ENCODE measurements at places on chromosomes 5 and 9.

GRCh38 chr9:134635351-134636148 lies 6.1 kb upstream of the COL5A1 start:
- DNase-seq, result no peak

GRCh38 chr5:39005566-39006232 lies 68.5 kb downstream of the RICTOR start:
- peak; percentile 20 for DNase-seq

- DNase-seq, result no peak
These were observed 13.9 kb downstream of the IFNA1 start for GRCh38 chr9:21454149-21454548.

DNA sequence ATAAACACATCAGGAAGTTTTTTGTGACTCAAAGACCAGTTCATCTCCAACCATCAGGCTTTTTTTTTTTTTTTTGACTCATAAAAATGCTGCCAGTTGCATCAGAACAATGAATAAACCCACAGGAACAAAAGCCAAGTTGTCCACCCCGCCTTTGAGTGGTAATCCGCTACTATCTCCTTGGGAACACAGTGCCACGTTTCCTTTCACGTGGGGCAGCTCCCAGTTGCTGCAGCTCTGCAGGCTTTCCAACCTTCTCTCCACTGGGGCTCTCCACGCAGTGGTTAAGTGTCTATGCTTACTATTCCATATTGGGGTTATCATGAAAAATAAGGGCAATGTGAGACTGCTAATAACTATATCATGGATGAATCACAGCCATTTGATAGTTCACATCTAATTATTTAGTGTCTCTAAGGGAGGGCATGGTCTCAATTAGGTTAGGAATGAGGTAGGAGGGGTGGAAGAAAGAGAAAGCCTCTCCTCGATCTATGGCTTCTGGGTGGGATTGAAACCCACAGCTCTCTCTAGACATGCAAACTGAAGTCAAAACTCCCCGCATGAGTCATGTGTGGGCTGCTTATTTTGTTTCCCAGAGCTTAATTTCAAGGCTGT lies 55.8 kb upstream of the ACTBL2 start:
- DNase-seq, result peak; percentile 79

- no peak for DNase-seq
These were observed 180.7 kb upstream of the ZNF618 start for GRCh38 chr9:113695440-113695851.
